ENCODE measurements at places on chromosomes 2 and 18. TPM values are rescaled to one million over a fixed set of nuclear protein-coding genes. Genes with fewer than 3 reads are reported as not detected.

The POTEI gene
- 0.14 TPM for total RNA-seq

The ELOA2 gene
- total RNA-seq = not detected

The EMX1 gene
- 0.38 TPM for total RNA-seq

The TDRD15 gene
- 0.05 TPM for total RNA-seq

The RALBP1 gene
- total RNA-seq = 36.8 TPM

The MYO7B gene
- 4.4 TPM for total RNA-seq

The TMEM198 gene
- total RNA-seq = 0.52 TPM

The SLC8A1 gene
- 20.4 TPM for total RNA-seq

The MLPH gene
- 0.24 TPM for total RNA-seq

The ARHGAP15 gene
- total RNA-seq = 182 TPM
